ENCODE measurements at places on chromosomes 5 and 9.

DNA sequence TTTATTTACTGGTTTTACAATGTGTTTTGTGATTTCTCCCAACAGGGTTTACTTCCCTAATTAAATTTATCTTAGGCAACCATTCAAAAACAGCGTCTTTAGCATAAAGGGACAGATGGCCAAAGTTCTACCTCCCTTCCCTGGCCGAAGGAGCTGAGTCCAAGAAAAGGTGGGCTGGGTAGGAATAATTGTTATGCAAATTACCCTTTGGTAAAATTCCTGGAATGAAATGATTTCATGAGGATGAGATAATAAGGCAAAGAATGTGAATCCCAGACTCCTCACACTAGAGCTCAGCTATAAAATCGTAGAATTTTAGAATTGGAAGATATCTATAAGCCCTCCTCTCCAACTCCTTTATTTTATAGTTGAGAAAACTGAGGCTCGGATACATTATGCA lies 119.6 kb downstream of the SGCD start:
- DNase-seq, result no peak

DNA sequence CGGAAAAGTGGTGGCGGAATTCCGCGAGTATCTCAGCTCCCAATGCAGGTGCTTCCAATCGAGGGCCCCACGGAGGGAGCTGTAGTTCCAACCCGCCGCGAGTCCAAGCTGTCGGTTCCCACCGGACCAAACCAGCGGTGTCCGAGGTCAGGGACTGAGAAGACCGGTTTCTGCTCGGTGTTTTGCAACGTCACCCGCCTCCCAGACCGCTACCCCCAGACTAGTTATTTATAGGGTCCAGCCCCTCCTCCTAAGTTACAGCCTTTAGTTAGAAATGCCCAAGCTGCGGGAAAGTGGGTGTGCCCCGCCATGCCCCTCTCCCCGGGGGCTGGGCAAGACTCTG lies 677 bp upstream of the MYORG start:
- DNase-seq, result no peak

DNA sequence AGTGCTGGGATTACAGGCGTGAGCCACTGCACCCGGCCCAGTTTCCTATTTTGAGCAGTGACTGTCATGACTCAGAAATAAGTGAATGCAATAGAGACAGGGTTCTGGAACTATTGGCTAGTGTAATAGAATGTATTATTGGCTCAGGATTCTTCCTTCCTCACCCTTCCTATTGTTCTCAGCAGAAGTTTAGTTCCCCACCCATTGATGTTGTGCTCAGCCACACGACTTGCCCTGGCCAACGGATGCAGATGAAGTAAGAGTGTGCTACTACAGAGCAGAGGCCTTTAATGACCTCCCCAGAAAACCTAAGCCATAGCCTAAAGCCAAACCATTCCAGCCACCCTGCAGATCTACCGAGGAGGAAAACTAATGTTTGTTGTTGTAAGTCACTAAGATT lies 287.9 kb downstream of the AGTPBP1 start:
- DNase-seq, result no peak

GRCh38 chr9:105038051-105038450 lies 110.1 kb upstream of the ABCA1 start:
- DNase-seq, result no peak

GRCh38 chr5:74556631-74557595 lies 83.6 kb downstream of the ENC1 start:
- no peak for DNase-seq

DNA sequence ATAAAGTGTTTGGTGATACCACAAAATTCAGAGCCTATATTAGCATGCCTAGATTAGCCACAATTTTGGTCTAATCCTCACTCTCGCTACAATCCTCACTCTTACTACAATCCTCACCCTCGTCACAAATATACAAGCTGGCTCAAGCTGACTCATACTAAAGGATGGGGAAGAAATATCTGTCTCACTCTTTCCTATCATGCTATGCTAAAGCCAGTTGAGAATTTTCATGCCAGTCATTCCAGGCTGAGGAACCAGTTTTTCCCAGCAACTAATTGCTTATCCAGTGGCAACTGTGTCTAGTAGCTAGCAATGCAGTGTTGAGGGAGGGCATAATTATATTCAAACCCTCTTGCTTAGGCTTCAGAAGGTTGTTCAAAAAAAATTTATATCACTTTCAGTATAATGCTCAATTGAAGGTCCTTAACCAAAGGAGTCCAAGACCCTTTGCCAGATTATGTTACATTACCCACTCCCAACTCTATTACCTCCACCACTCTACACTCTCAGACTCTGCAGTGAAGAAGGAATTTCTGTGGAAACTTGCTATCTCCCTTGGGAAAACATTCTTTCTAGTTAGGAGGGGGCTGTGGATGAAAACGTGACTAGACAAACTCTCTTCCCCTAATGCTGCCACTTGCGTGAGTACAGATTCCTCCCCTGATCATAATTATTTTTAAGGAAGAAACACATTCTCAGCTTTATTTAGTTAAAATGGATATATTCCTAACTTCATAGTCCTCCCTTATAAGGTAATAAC lies 810.3 kb upstream of the ACO1 start:
- DNase-seq, result no peak

DNA sequence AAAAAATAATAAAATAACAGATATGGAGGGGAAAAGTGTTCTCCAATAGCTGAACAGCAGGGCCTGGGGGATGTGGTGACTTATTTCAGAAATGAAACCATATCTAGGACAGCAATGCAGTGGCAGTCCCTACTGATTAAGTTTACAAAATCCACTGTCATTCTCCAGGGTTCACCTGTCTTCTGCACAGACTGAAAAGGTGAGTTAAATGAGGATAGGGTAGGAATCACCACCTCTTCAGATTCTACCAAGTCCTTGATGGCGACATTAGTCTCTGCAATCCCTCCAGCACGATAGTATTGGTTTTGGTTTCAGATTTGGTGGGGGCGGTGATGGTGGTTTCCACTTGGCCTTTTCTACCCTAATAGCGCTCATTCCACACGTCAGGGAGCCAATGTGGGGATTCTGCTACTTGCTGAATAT lies 32.3 kb upstream of the NPM1 start:
- DNase-seq, result no peak

DNA sequence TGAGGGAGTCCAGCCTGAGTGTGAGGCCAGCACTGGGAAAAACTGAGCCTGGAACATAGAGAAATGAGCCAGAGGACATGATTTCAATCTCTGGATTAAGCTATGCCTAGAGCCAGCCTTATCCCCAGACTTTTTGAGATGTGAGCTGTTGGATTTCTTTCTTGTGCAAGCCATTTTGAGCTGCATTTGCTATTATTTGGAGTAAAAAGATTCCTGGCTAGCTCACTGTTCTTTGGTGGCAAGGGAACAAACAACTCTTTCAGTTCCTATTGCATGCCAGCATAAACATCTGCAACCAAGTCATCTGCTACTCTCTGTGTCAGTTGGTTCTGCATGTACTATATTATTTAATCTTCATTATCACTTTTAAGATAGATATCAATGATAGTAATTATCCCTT lies 70.1 kb upstream of the MAN2A1 start:
- DNase-seq, result no peak

DNA sequence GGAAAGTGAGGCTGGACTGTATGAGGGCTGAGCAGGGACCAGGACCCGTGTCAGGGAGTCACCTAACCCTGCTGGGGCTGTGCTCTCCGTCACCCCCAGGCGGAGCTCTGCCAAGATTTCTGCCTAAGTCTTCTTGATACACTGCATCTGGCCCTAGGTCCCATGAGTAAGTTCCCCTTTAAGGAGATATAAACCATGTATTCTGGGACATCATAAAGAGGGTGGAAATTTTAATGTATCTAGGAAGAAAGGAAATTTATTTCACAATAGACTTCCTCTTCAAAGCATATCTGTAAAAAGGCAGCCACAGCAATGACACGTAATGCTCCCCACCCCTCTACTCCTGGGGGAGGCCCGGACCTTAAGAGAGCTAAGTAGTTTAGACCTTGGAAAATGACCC lies 183.4 kb downstream of the FBXL7 start:
- DNase-seq, result no peak

DNA sequence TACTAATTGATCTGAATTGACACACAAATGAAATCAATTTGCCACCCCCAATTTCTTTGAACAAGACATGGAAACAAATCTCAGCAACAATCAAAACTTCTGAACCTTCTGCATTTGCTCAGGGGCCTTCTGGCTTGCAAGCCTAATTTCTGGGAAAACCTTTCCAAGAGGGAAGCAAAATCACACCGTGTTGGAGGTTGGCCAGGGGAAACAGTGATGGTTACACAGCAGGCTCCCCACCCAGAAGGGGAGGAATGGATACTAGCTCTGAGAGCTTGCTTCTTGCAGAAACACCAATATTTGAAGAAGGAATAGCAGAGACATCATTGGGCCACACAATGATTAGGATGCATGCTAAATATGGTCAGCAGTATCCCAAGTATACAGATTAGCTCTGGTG lies 488.6 kb upstream of the TRPC7 start:
- no peak for DNase-seq

DNA sequence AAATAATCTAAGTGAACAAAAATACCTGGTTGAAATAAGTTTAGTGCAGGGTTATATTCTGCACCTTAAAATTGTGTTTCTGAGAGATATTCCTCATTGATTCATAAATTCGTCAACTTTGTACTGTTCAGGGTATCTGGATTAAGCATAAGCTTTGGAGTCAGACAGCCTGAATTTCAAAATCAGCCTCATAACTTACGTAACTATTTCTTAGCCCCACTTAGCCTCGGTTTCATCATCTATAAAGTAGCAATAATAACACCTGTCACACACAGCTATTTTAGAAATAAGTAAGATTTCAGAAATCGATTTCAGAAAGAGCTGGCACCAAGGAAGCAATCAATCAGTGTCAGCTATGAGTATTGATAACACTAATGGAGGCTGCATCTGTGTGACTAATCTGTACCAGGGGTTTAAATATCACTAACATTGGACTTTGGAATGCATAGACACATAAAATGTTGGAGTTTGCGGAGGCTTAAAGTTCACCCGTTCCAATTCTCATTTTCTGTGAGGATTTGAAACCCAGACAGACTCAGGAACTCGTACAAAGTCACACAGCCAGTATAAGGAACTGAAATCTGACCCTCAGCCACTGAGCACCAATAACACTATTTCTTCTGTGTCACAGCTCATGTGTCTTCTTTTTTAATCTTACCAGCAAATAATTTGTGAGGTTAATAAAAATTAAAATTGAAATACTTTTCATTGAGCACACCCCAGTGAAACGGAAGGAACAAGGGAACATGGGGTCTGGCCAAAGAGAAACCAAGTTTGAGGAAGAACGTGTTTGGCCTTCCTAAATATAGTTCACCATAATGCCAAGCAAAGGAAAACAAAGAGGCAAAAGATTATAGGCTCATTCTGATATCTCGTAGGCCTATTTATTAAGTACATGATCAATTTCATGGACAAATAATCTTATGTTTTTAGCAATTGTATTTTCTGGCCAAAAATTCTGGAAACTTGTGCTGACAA lies 194.4 kb upstream of the PTGER4 start:
- no peak for DNase-seq

DNA sequence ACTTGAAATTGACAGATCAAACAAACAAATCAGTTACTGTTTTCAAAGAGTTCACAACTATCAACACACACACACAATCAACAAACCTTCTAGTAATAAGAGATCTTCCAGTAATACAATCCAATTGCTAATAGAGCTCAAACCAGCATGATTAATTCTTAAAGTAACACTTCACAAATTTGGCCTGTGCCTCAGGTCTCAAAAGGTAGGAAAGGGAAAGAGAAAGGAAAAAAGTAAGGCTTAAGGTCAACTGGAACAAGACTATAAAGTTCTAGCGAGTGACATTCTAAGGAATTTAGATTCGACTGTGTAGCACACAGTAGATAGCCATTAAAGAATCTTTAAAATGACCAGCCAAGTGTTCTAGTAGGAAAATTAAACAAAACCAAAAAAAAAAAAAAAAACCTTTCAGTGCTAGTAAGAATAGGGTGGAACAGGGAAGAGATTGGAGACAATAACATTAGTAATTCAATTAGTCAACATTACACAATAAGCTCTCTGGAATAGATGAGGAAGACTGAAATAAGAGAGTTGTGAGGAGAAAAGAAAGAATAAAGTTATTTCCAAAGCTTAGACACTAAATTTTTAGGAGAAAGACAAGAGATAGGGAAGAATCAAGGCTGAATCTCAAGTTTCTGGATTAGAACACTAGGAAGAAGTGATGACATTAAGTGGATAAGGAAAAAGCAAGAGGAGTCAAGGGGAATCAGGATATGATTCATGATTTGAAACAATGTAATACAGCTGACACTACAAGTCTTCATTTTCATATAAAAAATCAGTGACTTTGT lies 86.1 kb downstream of the FBXL17 start:
- no peak for DNase-seq

- no peak for DNase-seq
Measured at GRCh38 chr5:34738381-34738780, 82.3 kb downstream of the RAI14 start.

GRCh38 chr5:136629125-136629792 lies 263.9 kb upstream of the TRPC7 start:
- no peak for DNase-seq

DNA sequence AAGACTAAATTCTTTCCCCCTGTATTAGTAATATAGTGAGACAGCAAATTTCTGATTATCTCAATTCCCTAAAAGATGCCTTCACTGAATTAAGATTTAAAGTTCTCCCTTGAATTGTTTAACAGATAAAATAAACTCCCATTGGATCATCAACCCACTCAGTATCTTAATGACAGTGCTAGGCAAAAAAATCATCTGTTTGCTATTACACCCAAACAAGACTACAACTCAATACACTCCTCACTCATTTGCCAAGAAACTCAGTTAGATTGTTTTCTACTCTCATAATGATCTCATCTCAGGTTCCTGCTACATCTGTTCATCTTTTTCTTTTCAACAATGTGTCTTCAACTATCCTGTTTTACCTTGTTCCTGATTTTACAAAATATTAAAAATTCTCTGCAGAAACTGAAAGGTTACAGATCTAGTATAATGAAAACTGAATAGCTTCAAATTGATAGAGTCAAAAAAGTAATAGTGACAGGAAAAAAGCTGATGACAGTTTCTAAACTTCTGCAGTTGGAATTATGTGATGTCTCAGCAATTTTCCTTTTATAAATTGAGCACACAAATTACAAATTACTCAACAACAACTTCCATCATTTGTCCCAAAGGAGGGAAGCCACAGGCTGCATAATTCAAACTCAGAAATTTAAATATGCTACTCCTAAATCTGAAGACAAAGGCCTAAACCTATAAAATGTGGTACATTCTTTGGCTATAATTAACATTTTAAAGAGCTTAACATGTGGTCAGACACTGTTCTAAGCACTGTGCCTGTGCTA lies 39.4 kb downstream of the HOMER1 start:
- no peak for DNase-seq

DNA sequence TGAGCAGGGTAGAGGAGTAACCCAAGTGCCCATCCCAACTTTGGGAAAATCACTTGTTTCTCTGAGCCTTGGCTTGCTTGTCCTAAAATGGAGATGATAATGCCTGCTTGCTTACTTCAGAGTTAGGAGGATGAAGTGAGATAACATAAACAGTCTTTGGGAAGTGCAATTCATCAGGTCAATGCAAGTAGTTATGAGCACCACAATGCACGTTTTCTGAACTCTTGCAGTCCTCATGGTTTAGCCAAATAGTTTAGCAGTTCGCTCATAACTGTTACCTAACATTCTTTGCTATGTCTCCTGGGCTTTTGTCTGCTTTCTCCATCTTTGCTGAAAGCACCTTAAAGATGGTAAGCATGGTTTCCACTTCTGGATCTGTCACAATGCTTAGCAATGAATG lies 270.0 kb downstream of the ADAMTSL1 start:
- no peak for DNase-seq

All from activated naive CD4-positive, alpha-beta T cell (primary cell).